ENCODE measurements at places on chromosomes 5 and 9. TPM values are rescaled to one million over a fixed set of nuclear protein-coding genes. Genes with fewer than 3 reads are reported as not detected.

OLFML2A gene
- total RNA-seq, result 0.49 TPM

SERINC5 gene
- 4.9 TPM for total RNA-seq

AGPAT2 gene
- total RNA-seq, result 90.6 TPM

ACOT12 gene
- not detected for total RNA-seq

TXNDC8 gene
- not detected for total RNA-seq

CCDC152 gene
- 2.3 TPM for total RNA-seq

SLC6A18 gene
- not detected for total RNA-seq

All from cardiac atrium fibroblast (primary cell).